Inflammatory macrophage treated with lipopolysaccharide for 4 hours (primary cell): ENCODE measurements at places on chromosomes 7 and 10.
A peak's percentile ranks its signal among the peaks of the same experiment; 100 is the strongest.

DNA sequence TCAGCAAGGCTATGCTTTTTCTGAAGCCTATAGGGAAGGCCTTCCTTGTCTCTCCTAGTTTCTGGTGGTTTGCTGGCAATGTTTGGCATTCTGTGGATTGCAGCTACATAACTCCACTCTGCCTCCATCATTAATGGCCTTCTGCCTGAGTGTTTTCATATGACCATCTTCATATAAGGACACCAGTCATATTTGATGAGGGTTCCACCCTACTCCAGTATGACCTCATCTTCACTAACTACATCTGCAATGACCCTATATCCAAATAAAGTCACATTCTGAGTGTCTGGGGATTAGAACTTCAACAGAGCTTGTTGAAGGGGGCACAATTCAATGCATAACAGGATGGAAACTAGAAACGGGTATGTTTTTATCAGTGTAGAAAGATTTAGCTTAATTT is 22.1 kb downstream of the CAV1 start:
- DNase-seq: no peak

- DNase-seq: no peak
Observed at GRCh38 chr10:28686835-28687682, 9.7 kb downstream of the BAMBI start.

DNA sequence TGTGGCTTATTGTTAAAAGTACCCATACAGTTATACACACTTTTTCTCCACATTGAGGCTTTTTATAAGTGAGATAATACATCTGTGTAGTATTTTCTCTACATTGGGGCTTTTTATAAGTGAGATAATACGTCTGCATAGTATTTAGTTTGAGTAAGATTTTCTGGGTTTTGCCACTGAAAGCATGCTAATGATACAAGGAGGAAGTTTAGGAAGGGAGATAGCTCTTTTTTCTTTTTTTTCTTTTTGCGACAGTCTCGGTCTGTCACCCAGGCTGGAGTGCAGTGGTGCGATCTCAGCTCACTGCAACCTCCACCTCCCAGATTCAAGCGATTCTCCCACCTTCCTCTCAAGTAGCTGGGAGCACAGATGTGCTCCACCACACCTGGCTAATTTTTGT is 13.3 kb downstream of the FAM107B start:
- DNase-seq: peak; percentile 32

DNA sequence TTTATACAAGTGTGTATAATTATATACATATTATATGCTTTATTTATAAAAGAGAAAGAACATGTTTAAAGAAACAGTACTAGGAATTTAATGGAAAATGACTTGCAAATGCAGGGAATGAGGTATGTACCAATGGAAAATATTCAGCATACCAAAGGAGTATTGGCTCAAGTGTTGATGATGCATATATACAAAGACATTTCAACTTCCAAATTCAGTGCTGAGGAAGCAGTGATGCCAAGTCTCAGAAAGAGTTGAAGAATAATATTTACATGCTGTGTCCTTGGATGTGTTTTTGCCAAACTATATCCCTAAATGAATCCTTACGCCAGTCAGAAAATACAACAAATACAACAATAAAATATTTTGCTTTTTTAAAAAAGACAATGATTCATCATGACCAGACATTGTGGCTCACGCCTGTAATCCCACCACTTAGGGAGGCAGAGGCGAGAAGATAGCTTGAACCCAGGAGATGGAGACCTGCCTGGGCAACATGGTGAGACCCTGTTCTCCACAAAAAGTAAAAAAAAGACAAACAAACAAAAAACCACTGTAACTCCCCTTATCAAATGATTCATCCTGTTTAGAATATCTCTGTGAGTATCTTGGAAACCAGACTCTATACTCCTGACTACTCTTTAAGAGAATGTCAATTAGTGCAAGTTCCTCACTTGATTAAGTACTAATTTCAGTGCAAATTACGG is 157.2 kb downstream of the CHRM2 start:
- DNase-seq: no peak

- DNase-seq: no peak
Observed at GRCh38 chr7:139942636-139943035, 113.6 kb downstream of the TBXAS1 start.

DNA sequence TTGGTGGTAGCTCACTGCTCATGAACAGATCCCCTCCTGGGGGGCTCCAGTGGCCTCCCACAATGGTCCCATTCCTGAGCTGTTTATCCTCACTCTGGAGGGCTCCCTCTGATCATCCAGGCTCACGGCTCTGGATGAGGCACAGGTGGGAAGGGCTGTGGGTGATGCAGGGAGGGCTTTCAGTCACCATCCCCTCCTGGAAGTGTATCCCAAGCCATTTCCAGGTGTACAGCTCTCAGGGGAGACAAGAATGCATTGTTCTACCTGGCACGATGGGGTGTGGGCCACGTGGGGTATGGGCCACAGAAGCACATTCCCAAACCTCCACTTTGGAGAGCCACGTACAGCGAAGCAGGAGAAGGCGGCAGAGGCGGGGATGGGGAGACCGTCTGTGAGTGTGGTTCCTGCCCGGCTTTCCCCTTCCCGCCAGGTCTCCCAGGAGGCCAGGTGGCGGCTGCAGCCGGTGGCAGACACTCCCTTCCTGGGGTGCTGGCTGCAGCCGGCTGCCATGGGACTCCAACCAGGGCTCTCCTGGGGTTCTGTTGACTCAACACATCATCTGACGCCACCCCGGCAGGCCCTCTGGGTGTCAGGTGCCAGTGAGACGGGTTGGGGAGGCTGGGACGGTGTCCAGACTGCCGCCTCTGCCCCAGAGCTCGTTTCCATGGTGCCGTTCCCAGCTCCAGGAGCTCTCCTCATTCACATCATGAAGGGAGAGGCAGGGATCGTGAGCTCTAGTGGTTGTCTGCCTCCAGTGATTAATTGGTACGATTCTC is 169.7 kb upstream of the RHEB start:
- DNase-seq: no peak

- no peak for DNase-seq
Observed at GRCh38 chr7:150382844-150383225, 3.7 kb downstream of the ZNF775 start.

DNA sequence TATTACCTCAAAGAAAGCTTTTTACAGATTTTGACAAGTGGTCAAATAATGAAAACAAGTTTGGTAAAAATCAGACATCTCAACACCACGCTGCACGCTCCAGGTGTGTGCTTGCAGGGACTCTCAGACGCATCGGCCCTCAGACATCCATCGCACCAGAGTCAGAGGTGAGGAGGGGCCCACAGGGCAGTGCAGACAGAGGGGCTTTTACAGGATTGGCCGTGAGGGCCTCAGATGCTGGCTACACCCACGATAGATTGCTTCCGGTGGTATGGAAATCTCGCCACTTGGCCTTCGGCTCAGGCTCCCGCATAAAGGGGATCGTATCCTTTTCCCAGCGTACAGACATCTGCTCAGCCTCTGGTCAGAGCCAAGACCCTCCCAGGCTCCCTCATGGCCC is 72.1 kb downstream of the TCERG1L start:
- no peak for DNase-seq

GRCh38 chr7:4127909-4128560 is 554.1 kb upstream of the FOXK1 start:
- DNase-seq: no peak

GRCh38 chr10:75546004-75546403 is 114.6 kb downstream of the LRMDA start:
- DNase-seq: no peak

GRCh38 chr7:76185187-76185896 is 16.4 kb upstream of the SRRM3 start:
- DNase-seq: no peak

DNA sequence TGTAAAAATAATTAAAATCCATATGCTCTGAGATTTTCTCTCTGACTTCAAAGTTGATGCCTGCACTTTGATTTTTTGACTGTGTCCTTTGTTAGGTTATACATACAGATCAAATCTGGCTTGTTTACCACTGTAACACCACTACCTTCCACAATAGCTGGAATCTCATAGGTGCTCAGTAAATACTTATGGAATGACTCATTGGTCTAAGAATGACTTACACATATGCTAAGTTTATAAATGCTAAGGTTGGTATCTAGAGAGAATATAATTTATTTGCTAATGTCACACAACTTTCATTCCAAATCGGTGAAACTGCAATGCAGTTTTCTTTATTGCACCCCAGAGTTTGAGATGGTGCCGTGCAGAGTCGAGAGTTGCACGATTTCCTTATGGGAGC is 578.5 kb downstream of the SH2D4B start:
- no peak for DNase-seq

GRCh38 chr10:7412237-7412927 is 1.5 kb upstream of the SFMBT2 start:
- peak; percentile 46 for DNase-seq

GRCh38 chr10:75703191-75703854 is 271.9 kb downstream of the LRMDA start:
- DNase-seq: no peak

- peak; percentile 95 for DNase-seq
Observed at GRCh38 chr7:24783698-24784097, 26.4 kb upstream of the GSDME start.

GRCh38 chr7:55427800-55428199 is 62.7 kb downstream of the LANCL2 start:
- DNase-seq: no peak
